Right renal cortex interstitium (tissue), 3 donors: ENCODE measurements at places on chromosomes 7 and 10. TPM values are rescaled to one million over a fixed set of nuclear protein-coding genes. Genes with fewer than 3 reads are reported as not detected.

DNA sequence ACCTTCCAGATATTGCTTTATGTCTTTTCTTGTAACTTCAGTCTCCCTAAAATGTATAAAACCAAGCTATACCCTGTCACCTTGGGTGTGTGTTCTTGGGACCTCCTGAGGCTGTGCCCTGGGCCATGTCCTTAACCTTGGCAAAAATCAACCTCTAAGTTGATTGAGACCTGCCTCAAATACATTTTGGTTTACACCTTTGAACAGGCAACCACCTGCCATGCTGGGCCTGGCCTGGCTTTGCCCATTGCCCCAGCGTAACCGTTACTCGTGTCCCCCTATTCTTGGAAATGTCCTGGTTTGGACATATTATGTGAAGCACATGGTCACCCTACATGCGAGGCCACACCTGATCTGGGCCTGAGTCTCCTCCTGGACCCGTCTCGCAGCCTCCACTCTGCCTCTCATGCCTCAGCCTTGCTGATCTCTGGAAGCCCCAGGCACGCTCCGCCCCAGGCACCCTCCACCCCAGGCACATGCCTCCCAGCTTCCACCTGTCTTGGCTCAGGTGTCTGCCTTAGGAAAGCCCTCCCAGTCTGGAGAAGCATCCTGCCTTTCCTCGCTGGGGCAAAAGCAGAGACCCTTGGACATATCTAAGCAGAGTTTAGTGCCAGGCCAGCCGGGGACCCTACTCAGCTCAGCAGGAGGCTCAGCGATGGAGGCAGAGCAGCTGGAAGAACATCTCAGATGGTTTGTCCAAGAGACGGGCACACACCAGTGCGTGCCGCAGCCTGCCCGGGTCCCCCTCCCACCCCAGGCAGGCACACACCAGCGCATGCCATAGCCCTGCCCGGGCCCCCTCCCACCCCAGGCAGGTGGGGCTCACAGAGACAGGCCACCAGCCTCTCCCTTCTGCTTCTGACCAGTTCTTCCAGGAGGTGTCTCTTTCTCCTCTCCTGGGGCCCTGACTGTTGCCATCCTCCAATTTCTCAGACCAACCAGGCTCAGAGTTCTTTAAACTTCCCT lies 4.0 kb upstream of the VIPR2 start:
- DNase-seq, result no peak

- DNase-seq, result no peak
These were observed 27.2 kb downstream of the NUDCD3 start for GRCh38 chr7:44463169-44463808.

DNA sequence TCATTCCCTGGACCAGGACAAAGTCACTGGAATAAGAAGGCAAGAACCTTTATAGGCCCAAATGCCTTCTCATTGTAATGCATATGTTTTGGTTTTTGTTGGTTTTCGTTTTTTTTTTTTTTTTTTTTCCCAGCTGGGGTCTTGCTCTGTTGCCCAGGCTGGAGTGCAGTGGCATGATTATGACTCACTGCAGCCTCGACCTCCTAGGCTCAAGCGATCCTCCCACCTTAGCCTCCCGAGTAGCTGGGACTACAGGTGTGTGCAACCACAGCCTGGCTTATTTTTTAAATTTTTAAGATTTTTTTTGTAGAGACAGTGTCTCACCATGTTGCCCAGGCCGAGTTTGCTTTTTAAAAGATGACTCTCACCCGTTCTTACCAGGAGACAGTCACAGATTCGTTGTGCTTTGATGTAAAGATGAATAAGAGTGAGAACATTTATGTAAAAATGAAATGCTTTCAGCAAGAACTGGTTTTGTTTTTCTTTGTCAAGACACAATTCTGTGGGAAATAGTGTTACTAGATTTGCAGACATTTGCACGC lies 7.6 kb downstream of the IQCE start:
- DNase-seq, result no peak

DNA sequence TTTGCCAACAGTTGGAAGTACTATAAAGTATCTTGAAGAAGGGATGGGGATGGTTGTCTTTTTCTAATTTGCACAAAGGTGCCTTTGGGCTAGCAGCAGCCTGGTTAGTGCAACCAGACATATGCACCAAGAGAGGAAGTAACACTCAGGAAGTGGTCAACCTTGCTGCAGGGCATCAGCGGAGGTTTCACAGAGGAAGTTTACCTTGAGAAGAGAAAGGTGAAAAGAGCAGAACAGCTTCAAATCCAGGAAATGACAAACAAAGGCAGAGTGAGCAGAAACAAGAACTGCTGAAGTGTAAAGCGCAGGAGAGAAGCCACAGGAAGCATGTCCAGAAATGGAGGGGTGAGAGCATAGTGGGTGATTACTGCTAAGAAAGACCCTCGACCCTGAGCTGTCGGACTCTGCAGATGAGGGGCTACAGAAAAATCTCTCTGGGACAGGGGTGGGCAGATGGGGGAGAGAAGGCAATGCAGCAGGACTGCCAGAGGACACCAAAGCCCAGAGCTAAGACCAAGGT lies 66.9 kb downstream of the STK17A start:
- no peak for DNase-seq

GRCh38 chr10:103849880-103850571 lies 5.3 kb downstream of the SH3PXD2A start:
- no peak for DNase-seq

DNA sequence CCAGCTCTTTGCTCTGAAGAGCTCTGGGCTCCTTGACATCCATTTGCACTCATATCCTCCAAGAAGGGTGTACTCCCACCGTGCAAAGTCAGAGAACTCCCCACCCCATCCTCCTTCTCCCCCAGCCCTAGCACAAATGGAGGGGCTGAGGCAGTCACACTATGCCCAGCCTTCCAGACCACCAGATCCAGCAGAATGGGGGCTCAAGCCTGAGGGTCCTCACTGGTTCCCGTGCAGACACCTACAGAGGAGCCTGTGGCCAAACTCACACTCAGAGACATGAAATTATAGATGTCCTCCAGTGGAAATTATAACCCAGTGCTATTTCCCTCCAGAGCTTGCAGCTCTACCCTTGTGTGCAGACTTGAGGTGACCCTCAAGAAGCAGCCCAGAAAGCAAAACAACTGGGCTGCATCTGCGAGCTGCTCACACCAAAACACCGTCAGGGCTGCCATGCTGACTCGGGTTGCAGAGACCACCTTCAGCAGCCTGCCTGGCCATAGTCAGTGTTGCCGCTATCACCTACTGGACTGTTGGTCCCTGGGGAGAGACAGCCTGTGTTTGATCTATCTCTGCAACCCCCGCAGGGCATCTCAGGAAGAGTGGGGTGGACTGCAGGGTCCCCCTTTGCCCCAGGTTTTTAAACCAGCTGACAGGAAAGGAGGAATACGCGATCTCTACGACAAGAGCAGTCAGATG lies 7.4 kb downstream of the ZNF488 start:
- no peak for DNase-seq

- no peak for DNase-seq
These were observed 140.0 kb downstream of the GRK5 start for GRCh38 chr10:119347181-119347974.

DNA sequence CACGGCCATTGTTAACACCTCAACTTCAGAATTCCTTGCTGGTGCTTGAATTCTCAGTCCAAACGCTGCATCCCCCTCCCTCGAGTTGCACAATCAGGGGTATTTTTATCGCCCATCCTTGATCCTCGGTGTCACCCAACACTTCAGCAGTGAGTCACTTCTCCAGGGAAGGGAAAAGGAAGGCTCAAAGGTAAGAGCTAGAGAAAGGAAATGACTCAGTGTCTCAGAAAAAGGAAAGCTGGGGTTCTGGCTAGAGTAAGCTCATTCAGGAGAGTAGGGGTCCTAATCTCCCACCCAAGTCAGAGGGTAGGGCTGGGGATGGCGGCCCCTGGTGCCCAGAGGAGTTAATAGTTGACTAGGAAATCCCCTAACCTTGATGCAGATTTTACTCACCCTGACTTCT lies 39.8 kb upstream of the TRIM8 start:
- no peak for DNase-seq

DNA sequence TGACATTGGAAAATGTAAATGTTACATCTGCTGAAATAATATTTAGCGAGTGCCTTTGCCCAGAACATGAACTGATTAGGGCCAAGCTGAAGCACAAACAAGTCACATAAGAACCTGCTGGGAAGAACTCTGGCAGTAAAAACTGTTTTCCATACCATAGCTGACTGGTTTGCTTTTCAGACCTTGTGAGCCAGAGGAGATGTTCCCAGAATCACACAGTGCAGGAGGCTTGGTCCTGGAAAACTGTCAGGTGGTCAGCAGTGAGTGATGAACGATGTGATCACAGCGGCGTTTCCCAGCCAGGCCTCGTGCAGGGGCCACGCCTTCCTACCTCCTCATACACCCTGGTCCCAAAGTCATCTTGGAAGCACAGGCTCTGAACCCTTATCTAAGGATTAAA lies 164.2 kb upstream of the EEPD1 start:
- no peak for DNase-seq

The PON1 gene
- 0.92 TPM for polyA plus RNA-seq

The ZC3HAV1L gene
- polyA plus RNA-seq, result 14.3 TPM

The SORBS1 gene
- polyA plus RNA-seq, result 27.9 TPM

The AGBL3 gene
- polyA plus RNA-seq, result 7.6 TPM

The FAM25C gene
- polyA plus RNA-seq, result not detected

The ALKBH4 gene
- polyA plus RNA-seq, result 12.3 TPM

The HOGA1 gene
- 45.2 TPM for polyA plus RNA-seq
